ENCODE measurements at places on chromosomes 5 and 9. TPM values are rescaled to one million over a fixed set of nuclear protein-coding genes. Genes with fewer than 3 reads are reported as not detected.

DNA sequence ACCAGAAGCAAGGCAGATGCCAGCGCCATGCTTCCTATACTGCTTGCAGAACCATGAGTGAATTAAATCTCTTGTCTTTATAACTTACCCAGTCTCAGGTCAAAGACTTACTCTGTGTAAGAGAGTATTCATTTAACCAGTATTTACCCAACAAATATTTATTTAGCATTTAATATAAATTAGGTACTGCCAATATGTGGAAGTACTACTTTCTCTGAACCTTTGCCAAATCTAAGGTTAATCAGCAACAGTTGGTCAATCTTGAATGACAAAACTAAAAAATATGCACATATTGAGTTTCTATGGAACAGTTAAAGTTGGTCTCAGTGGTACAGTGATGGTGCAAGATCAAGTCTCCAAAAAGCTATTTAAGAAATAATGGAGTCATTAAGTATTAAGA lies 155.9 kb upstream of the CCNG1 start:
- no peak overlapping the region for H3K27ac ChIP-seq
- no peaks in the 10 kb centered on the region for H3K27me3 ChIP-seq
- H3K4me3 ChIP-seq = no peak overlapping the region
- no peak for DNase-seq
- H3K36me3 ChIP-seq = no peaks in the 10 kb centered on the region

CEL gene
- 0.78 TPM for total RNA-seq

PCDHB10 gene
- total RNA-seq = 6.1 TPM

FSTL4 gene
- not detected for total RNA-seq

- H3K27me3 ChIP-seq = no peaks in the 10 kb centered on the region
- DNase-seq = no peak
- peaks cover 5% of the 10 kb centered on the region for H3K36me3 ChIP-seq
- no peak overlapping the region for H3K27ac ChIP-seq
- peaks cover 27% of the 10 kb centered on the region for H3K4me1 ChIP-seq
Measured at GRCh38 chr9:113154946-113155345, 4.1 kb downstream of the SLC31A2 start.

STARD4 gene
- 18.8 TPM for total RNA-seq

DNA sequence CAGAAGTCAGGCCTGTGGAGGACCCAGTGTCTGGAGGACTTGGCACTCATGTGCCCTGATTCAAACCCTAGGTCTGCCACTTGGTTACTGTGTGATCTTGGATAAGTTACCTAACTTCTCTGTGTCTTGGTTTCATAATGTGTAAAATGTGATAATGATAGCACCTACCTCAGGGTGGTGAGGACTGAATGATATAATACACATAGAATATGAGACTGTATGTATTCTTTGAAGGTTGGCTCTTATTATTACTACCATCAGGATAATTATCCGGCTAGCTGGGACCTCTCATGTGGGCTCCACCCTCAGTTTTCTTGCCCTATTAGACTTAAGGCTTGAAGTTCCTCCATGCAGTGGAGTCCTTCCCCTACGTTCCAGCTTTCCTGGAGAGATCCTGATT lies 172.2 kb downstream of the COL23A1 start:
- DNase-seq = no peak
- no peaks in the 10 kb centered on the region for H3K27me3 ChIP-seq
- H3K27ac ChIP-seq = no peak overlapping the region
- H3K4me1 ChIP-seq = no peaks in the 10 kb centered on the region
- H3K4me3 ChIP-seq = no peak overlapping the region

GRCh38 chr5:116658141-116658540 lies 83.5 kb upstream of the SEMA6A start:
- H3K27me3 ChIP-seq = no peaks in the 10 kb centered on the region
- H3K4me1 ChIP-seq = no peaks in the 10 kb centered on the region
- no peak overlapping the region for H3K4me3 ChIP-seq
- no peak for DNase-seq
- H3K36me3 ChIP-seq = no peaks in the 10 kb centered on the region

UBE2QL1 gene
- total RNA-seq = 3.5 TPM

NUDT12 gene
- total RNA-seq = 6.1 TPM

DNA sequence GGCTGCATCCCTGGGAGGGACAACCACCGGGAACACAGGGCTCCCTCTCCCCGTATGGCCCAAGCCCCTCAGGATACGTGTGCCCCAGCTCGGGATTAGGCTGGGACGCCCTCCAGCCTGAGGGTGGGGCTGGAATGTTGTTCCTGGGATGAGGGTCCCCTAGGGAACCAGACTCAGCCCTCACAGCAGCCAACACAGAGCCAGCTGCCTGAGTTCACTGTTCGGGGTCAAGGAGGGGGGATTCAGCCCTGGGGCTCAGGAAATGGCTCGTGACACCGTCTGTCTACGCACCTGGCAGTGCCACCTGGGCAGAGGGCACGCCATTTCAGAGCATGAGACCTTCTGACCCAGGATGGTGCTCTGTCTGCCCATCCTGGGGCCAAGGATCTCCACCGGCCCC lies 8.9 kb downstream of the RNF44 start:
- H3K27ac ChIP-seq = no peak overlapping the region
- peaks cover 3% of the 10 kb centered on the region for H3K4me1 ChIP-seq
- H3K36me3 ChIP-seq = peaks cover 35% of the 10 kb centered on the region
- H3K27me3 ChIP-seq = no peaks in the 10 kb centered on the region
- DNase-seq = no peak
- H3K4me3 ChIP-seq = no peak overlapping the region

PRDM12 gene
- total RNA-seq = not detected

DNA sequence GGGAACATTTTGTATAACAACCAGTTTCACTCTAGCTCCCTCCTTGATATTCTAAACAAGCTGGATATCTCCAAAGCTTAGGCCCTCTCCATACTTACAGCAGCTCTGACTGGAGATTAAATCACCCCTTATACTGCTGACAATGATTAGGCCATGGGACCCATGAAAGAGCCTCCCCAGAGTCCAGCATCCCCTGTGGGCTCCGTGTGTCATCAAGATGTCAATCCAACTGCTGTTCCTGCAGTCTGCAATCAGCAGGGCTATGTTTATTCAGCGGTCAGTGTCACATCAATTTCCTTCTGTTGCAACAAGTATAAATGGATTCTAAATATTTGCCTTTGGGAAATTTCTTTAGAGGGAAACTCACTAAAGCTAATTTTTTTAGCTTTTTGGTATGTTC lies 26.6 kb downstream of the PCDHAC2 start:
- H3K36me3 ChIP-seq = no peaks in the 10 kb centered on the region
- H3K27ac ChIP-seq = no peak overlapping the region
- H3K4me3 ChIP-seq = no peak overlapping the region
- DNase-seq = no peak

DNA sequence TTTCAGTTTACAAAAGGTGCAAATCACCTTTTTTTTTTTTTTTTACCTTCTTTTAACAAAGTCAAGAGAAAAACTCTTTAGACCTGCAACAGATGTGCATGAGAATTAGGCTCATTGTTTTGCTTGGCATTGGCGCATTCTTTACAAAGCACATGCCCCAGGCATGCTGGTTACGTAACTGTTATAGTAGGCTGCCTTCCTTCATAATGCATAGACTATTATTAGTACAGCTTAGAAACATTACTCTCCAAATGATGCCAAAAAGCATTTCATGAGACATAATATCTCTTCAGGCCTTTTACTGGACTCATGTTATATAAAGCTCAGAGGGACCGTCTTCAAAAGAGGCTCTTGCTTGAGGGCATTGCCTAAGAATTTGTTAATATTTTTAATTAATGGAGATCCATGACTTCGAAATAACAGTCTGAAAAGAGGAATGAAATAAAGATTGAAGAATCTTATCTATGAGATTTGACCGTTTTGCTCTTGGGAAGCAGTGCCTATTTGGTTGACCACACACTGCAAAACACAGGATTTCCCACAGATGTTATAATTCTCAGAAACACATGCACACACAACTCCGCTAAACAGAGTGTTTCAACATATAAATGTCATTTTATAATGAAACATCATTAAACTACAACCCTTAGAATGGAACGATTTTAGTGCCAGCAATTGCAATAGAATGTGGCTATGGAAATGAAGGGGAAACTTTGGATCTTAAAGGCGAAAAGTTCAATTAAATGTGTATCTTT lies 478.7 kb downstream of the PRR16 start:
- H3K4me1 ChIP-seq = peaks cover 4% of the 10 kb centered on the region
- no peak overlapping the region for H3K27ac ChIP-seq
- H3K4me3 ChIP-seq = no peak overlapping the region
- H3K27me3 ChIP-seq = no peaks in the 10 kb centered on the region
- no peaks in the 10 kb centered on the region for H3K36me3 ChIP-seq

PPP6C gene
- total RNA-seq = 34.9 TPM

Data from thoracic aorta (tissue), 2 donors.